ENCODE measurements at places on chromosomes 3 and 15.

- DNase-seq = no peak
Measured at GRCh38 chr15:29864501-29864900, 42.2 kb upstream of the TJP1 start.

DNA sequence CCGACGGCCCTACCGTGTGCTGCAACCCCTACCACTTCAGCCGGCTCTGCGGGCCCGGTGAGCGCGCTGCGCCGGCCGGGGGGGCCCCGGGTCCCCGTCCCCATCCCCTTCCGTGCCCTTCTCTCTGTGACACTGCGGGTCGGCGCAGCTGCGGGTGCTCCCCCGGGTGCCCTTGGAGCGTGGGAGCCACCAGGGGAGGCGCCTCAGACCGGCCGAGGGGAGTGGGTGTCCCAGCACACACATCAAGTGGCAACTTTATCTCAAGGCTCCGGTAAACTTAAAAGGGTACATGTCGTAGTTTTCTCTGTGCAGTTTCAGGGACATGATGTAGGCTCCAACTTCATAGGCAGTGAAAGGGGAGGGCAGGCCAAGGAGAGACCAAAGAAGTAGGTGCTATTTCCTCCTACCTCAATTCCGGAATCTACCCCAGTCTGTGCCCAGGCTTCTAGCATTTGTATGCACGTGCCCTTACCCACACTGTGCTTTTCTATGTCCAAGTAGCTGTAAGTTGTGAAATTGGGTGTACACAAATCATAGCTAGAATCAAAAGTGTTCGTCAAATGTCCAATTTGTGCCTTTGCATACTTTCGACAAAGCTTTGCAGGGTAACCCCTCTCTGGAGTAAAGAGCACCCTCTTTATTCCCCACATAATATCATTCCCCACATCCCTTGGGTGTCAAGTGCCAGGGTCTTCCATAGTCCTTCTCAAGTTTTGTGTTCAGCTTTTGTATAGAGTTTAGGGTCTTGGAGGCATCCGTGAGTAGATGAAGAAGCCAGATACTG lies 2.2 kb downstream of the SMAD6 start:
- no peak for DNase-seq

DNA sequence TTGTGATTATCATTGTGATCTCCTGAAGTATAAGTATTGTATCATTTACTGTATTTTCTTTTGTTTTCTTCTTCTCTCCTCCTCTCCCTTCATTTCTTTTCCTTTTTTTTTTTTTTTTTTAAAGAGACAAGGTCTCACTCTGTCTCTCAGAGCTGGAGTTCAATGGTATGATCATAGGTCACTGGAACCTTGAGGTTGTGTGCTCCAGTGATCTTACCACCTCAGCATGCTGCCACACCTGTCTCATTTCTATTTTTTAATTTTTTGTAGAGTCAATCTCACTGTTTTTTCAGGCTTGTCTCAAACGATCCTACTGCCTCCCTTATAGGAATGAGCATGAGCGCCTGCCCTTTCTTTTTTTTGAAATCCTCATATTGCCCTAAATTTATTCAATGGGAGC lies 23.4 kb downstream of the NMD3 start:
- no peak for DNase-seq

GRCh38 chr15:29842290-29842689 lies 20.0 kb upstream of the TJP1 start:
- no peak for DNase-seq

- DNase-seq = peak; percentile 70
Measured at GRCh38 chr3:107690522-107691138, 167.9 kb downstream of the BBX start.

DNA sequence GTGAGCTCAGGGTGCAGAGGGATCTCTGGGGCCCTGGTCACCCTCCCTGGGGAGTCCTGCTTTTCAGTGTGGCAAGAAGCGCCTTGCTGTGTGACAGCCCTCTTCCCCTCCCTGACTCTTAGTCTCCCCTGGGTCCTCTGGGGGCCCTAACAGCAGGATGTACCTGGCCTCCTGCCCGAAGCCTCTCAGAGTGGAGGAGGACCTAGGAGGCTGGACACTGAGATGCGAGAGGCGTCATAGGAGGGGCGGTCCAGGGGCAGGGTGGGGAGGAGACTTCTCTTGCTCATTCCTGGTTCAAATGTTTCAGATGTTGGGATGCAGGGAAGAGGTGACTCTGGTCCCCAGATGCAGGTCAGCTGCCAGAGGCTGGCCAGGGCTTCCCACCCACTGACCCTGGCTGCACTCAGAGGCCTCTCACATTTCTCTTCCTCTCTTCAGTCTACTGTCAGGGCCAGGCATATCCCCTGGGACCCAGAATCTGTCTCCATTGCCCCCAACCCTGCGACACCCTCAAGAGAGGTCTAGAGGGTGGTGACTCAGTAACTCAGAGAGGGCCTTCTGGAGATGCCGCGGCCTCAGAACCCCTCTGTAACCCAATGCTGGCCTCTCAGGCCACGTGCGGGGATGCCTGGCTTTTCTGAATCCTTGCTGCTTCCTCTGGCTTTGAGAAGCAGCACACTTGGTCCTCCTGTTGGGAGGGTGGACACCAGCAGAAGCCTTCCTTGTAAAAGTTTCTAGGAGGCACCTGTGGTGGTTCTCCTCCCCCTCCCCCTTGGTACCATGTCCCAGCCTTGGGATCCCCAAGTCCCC lies 25.9 kb downstream of the SNX33 start:
- DNase-seq = no peak
